ENCODE measurements at places on chromosomes 11 and 22.

- no peak for DNase-seq
Measured at GRCh38 chr11:69075421-69076128, 26.8 kb downstream of the TPCN2 start.

DNA sequence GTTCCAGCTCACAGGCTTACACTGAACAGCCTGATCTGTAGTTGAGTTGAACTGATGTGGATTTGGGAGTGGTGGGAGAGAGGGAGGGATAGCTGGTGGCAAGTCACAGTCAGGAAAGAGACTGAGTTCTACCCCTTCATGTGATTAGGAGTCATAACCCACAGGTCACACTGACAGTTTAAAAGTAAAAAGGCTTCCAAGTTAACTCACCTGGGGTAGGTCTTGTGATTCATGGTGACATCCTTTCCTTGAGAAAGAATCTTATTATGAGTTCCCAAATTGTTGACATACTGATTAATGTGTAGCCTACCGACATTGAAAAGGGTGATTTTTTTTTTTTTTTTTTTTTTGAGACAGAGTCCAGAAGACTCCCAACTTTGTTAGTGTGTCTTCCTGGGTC, 5.4 kb downstream of the IZUMO1R start:
- DNase-seq: no peak

DNA sequence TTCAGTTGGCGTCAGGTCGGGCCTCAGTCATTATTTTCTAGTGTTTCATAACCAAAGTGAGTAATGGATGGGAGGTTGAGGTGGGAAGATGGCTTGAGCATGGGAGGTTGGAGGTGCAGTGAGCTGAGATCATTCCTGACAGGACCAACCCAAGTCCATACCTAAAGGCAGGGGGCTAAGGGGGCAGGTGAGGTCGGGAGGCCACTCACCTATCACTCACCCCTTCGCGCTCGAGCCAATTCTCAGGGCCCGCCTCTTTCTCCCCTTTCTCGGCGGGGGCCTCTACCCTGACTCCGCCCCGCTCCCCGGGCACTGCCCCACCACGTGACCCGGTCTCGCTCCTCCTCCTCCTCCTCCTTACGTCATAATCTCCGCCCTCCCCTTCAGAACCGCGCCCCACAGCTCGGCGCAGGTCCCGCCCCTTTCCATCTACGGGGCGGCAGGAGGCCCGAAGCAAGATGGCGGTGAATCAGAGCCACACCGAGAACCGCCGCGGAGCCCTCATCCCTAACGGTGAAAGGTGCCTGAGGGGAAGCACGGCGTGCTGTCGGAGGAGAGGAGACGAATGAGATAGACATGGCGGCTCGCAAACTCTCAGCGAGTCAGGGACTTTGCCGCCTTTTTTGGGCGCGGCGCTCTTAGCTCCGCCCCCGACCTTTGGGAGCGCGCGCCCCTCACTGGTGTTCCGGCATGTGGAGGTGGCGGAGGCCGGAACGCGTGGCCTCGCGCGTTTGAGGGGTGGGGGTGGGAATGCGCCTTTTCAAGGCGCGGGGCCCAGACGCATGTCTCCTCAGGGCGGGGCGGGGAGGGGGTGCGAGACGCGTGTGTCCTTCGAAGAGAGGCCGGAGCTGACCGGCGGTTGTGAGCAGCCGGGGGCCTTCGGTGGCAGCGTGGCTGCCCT, at the start of gene WBP2NL:
Gene WBP2NL, plus strand, starts transcription at position 428 of the 901 bp plus-strand sequence. Its CDS starts 31 bp downstream, at position 459.
- DNase-seq: peak; percentile 93

GRCh38 chr11:109864834-109865547, 228.2 kb upstream of the ZC3H12C start:
- no peak for DNase-seq
